ENCODE measurements at places on chromosomes 6 and 20.
A peak's percentile ranks its signal among the peaks of the same experiment; 100 is the strongest.

DNA sequence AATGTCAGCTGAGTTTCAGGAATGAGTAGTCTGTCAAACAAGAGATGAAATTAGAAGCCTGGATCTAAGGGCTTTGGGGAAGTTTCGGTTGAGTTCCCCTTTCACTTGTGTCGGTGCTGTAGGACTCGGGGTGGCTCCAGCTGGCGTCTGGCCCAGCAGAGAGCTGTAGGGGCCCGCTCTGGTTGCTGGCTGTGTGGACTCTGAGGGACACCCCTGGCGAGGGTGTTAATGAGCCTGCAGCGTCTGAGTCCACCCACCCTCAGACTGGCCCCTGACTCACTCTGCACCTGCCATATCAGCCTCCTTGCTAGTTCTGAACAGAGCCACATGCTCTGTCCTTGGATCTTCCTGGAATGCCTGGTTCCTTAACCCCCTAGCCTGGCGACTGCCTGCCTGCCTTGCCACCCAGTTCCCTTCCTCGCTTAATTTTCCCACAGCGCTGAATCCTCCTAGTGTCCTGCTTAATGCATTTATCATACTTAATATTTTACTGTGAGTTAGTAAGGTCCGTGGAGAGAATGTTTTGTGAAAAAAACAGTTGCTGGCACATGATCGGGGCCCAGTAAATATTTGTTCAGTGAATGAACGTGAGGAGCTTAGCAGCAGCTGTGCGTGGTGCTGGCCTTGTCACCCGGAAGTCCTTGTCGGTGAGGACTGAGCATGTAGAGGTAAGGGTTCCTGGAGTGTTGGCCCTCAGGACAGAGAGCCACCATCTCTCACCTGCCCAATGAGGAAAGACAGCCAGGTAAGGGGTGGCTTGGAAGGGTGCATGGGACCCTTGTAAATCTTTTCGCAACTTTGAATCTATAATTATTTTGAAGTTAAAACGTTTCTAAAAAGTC, 1.6 kb downstream of the DNAJC5 start:
- DNase-seq = peak; percentile 29

GRCh38 chr6:4210629-4211419, 75.4 kb upstream of the ECI2 start:
- peak; percentile 32 for DNase-seq

DNA sequence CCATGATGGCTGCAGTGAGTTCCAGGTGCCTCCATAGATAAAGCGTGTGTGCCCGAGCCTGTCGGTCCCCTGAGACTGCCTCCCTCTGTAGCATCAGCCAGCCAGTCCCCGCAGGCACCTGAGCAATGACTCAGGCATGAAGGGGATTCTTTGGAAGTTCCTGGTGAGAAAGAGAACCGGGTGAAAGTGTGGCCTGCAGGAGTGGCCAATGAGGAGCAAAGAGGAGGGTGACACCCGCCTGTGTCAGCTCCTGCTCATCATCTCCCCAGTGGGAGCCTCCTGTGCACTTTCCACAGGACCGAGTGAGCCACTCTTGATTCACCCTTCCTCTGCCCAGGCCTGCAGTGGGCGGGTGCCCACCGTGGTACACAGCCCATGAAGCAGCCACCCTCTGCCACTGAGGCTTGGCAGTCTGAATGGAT, 71.2 kb upstream of the PTPN1 start:
- no peak for DNase-seq

DNA sequence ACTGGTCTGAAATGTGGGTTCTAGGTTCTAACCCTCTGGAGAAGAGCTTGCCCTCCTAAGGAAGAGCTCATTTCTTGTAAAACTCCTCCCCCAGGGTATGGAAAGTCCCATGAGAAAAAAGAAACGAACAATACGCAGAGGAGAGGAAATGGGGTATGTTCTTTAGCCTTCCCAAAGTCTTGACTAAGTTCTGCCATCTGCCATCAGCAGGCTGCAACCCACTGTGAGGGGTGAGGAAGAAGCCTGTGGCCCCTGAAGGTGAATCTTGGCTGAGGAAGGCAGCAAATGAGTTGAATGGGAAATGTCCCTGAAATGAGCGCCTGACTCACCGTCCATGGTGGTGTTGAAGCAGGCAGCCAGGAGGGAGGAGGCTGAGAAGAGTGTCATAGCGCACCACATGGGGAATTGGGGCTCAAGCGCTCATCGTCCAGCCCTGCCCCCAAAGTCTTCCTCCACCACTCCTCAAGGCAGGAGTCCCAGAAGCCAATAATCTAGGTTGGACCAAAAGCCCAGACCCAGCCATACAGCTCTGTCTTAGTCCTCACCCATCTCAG, 10.4 kb upstream of the MATN4 start:
- DNase-seq = no peak

DNA sequence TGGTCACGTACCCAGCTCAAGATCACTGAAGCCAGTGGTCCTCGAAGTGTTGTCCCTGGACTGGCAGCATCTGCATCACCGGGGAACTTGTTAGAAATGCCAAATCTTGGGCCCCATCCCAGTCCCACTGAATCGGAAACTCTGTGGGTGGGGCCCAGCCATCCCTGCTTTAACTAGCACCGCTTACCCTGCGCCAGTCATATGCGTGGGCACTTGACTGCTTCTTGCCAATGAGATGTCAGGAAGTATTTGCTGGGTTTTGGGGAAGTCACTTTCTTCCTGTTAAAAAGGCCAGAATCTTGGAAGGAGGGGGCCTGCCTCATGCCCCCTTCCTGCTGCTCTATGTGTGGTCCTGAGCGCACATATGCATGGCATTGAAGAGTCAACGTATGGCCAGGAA, 11.7 kb upstream of the SULF2 start:
- no peak for DNase-seq

GRCh38 chr6:131910219-131910589, 41.0 kb downstream of the CCN2 start:
- no peak for DNase-seq

DNA sequence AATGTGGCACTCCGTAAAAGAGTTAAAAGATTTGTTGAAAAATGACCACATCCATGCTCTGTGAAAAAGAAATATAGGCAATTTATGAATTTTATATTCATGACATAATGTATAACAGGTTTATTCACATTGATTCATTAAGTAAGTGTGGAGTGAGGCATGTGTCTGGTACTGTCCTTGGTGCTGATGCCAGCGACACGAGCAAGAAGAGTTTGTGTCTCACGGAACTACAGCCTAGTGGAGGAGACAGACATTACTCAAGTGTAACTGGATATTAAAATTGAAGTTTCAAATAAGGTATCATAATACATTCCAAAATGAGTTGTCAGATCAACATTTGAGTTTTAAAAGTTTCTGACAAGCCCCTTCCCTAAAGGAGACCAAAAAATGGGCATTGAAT, 158.2 kb upstream of the PRND start:
- DNase-seq = no peak

All from stimulated activated naive B cell treated with anti-CD40 and anti-IgM and Interleukin-4, amounts not matched to agents 10 μg/mL and 1 μg/mL and 100 μg/mL, for 72 hours (primary cell).